ENCODE measurements at places on chromosomes 6 and 20.

DNA sequence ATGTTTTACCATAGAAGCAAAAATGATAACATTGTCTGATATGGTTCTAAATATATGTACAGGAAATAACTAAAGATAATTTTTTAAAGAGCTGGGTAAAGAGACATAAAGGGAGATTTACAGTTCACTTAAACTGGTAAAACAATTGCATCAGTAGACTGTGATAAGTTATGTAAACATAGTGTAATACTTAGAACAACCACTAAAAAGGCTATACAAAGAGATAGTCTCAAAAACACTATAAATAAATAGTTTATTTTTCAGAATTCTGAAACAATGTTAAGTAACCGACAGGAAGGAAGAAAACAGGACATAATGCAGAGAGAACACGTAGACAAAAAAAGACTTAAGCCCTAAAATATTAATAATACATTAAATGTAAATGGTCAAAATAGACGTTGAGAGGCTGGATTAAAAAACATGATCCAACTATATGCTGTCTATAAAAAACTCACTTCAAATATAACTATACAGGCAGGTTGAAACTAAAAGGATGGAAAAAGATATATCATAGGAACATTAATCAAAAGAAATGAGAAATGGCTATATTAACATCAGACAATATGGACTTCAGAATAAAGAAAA is 32.7 kb upstream of the ATXN1 start:
- DNase-seq = no peak

GRCh38 chr20:58668901-58669286 is 17.8 kb downstream of the STX16 start:
- no peak for DNase-seq

DNA sequence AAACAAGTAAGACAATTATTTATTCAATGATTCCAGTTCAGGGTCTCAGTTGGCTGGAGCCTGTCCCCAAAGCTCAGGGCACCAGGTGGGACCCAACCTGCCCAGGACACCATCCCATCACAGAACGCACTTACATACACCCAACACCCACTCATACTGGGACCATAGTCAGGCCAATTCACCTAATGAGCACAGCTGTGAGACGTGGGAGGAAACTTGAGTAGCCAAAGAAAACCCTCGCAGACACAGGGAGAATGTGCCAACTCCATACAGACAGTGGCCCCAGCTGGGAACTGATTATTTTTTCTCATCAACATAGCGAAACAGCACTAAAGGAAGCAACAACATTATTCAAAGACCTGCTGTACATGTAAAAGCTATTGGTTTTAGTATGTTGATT is 58.6 kb upstream of the DOK5 start:
- DNase-seq = no peak

DNA sequence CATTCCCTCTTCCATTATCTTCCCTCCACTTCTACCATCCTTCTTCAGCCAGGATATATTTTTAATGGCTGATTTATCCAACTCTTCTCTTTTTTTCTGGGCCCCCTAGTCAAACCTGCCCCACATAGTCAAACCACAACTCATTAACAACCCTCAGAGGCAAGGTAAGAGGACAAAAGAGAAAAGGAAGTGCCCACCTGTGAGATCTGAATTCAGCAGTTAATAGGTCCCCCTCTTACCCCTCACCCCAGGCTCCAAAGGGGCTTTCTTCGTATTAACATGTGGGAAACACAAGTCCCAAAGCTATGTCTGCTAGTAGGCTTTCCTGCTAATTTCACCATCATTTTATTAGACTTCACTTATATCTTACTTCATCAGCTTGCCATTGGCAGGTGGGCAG is 44.1 kb upstream of the TSPYL1 start:
- DNase-seq = no peak

DNA sequence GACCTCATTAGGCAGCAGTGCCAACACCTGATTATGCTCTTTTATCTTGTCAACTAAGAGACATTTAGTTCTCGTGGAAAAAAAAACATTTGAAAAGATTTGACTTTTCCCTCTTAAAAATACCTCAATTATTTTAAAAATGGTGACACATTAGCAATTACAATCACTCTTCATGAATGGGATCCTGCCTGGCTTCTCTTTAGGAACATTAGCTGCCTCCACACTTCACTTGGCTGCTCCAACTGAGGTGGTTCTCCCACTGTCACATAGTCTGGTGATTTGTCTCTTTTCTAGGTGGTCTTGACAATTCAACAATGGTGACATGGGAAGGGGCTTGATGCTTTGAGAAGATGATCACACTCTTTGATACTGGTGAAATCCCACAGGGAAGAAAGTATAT is 26.2 kb upstream of the SLC35F1 start:
- no peak for DNase-seq

GRCh38 chr20:49608752-49609670 is 41.1 kb upstream of the PTGIS start:
- peak; percentile 29 for DNase-seq

- peak; percentile 43 for DNase-seq
These were observed 696 bp downstream of the CALHM5 start for GRCh38 chr6:116512111-116512559.

- DNase-seq = no peak
These were observed 13.8 kb upstream of the POLR1H start for GRCh38 chr6:30047220-30047619.

GRCh38 chr6:45650524-45651135 is 272.9 kb upstream of the SUPT3H start:
- peak; percentile 85 for DNase-seq

DNA sequence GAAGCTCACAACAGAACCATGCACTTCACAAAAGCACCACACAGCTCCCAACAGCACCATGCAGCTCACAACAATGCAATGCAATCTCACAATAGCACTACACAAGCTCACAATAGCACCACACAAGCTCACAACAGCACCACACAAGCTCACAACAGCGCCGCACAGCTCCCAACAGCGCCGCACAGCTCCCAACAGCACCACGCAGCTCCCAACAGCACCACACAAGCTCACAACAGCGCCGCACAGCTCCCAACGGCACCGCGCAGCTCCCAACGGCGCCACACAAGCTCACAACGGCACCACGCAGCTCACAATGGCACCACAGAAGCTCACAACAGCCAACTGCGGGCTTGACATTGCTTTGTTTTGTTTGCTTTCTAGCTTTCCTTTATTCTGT is 198.1 kb downstream of the DLL1 start:
- DNase-seq = no peak

DNA sequence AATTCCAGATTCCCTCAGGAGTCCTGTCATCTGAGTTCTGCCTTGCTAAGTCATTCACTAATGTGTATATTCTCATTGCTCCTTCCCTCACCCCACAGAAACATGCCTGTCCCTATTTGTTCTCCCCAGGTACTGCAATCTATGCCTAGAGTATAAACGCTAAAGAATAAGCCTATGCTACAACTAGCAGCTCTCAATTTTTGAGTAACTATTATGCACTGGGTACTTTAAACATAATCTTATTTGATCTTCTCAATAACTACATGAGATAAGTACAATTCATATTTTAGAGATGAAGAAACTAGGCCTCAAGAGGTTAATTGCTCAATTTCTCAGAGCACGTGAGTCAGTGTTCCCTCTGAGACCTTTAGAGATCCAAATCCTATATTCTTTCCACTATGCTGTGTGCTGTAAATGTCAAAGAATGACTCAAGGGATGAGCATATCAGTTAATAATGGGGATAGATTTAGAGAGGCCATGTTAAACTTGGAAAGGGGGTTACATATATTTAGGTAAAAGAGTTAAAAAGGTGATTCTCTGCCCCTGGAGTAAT is 423.8 kb upstream of the ADGRB3 start:
- DNase-seq = peak; percentile 56

DNA sequence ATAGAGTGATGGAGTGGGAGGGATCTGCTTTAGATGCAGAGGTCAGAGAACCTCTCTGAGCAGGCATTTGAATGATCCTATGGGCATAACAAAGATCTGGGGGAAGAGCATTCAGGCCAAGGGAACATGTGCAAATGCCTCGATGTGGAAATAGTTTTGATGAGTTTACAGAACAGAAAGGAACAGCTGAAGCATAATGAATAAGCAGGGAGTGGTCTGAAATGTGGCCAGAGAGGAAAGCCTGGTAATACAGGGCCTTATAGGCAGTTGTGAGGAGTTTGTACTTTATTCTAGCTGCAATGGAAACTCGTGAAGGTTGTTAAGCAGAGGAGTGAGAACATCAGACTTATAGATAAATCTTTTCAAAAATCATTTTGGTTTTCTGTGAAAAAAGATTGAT is 33.0 kb upstream of the ME1 start:
- peak; percentile 77 for DNase-seq

DNA sequence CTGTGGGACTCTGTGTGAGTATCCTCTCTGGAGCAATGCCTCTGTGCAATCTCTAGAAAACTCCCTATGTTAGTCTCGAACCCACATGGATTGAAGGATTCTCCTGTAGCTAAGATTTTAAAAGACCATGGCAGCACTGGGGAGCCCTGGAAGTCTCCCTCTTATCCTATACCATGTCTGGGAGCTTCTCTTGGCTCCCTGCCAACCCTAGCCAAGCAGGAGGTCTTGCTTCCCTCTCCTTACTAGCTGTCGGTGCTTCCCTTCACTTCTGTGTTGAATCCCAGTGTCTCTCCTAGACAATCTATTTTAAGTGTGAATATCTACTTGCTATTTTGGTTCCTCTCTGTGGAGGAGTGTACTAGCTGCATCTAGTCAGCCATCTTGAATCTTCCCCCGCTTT is 118.8 kb upstream of the NRN1 start:
- DNase-seq = no peak

DNA sequence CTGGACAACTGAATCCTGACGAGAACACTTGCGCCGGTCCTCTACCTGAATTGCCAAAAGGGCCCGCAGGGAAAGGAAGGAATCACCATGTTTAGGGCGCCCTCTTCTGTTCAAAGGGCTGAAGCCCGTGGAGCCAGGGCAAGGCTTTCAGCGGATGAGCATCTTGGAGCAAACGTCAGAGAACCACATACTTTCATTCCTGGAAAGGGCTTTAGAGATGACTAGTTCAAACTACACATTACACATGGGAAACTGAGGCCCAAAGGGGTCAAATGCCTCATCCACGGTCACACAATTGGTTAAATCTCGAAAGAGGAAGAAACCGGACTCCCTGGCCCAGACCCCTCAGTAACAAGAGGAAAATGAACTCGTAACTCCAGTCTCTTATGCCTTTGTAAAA is 11.5 kb upstream of the ZNF133 start:
- DNase-seq = peak; percentile 70

DNA sequence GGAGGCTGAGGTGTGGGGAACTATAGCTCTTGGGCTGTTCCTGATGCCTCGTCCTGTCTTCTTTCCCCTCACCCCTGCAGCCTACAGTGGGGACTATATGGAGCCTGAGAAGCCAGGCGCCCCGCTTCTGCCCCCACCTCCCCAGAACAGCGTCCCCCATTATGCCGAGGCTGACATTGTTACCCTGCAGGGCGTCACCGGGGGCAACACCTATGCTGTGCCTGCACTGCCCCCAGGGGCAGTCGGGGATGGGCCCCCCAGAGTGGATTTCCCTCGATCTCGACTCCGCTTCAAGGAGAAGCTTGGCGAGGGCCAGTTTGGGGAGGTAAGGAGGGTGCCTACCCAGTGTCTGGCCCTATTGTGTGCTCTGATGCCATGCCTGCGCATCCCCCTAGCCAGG is 11.5 kb upstream of the GTF2H4 start:
- DNase-seq = no peak

DNA sequence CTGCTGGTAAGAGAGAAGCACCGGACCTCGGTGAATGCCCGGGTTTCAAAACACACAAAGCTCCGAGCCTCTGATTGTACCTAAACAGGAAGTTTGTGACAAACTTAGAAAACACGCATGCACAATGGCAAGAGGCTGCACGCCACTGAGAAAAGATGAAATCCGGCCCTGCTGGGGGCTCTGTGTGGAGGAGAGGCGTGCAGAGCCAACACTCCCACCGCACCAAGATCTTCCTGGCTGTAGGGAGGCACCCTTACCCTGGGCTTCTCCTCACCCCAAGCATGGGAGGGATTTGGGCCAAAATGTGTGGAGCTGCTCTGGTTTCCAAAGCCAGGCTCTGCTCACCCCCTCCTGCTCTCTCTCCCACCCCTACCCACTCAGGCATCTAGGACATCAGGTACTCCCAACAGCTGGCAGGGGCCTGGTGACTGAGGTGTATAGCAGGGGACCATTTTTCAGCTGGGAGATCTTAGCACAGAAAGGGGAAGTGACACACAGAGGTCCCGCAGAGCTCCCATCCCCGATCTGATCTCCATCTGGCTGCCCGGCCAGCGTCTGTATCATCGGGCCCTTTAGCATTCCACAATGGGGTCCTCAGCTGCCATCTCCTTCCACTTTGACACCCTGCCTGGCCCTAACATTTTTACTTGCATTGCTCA is 84.2 kb downstream of the TRERF1 start:
- peak; percentile 10 for DNase-seq

Data from fibroblast of lung (primary cell).